IMR-90 (cell line): ENCODE measurements at places on chromosomes 1 and 21. TPM values are rescaled to one million over a fixed set of nuclear protein-coding genes. Genes with fewer than 3 reads are reported as not detected.

SLC22A15 gene
- total RNA-seq, result under 0.01 TPM in 2 replicates

FUBP1 gene
- total RNA-seq, result 129 and 165 TPM in 2 replicates

TEDDM1 gene
- total RNA-seq, result not detected in 2 replicates

TSPAN1 gene
- total RNA-seq, result 0.18 TPM in 1 of 2 replicates, not detected in the other

SPRR2A gene
- total RNA-seq, result not detected in 2 replicates

GJA8 gene
- not detected in 2 replicates for total RNA-seq

C1orf94 gene
- total RNA-seq, result not detected in 2 replicates

CCDC27 gene
- not detected in 2 replicates for total RNA-seq

CFHR3 gene
- total RNA-seq, result not detected in 2 replicates

NHLH1 gene
- total RNA-seq, result not detected in 2 replicates

CNIH3 gene
- total RNA-seq, result 2.0 and 3.1 TPM in 2 replicates

METTL18 gene
- 3.4 and 7.2 TPM in 2 replicates for total RNA-seq
